Endothelial cell (in vitro differentiated cells): ENCODE measurements at places on chromosomes 5 and 9.

GRCh38 chr9:94010980-94011533 is 55.9 kb upstream of the BARX1 start:
- peaks cover 4% of the 10 kb centered on the region for H3K4me1 ChIP-seq
- H3K4me3 ChIP-seq: no peak overlapping the region

DNA sequence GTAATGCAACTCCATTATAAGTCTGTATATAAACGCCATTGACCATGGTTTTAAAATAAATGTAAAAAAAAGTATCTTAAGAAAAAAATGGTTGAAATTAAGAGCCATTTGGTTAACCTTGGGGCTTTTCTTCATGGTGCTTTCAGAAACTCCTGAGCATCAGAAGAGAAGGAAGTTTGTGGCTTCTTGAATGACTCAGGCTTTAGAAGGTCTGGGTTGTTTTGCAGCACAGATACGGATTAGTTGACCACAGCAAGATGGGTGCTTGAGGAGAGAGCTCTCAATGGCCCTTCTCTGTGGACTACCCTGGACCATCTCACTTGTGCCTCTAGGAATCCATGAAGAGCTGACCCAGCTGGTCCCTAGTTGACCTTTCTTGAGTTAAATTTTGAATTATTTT is 189.5 kb downstream of the TMEM38B start:
- H3K36me3 ChIP-seq: no peaks in the 10 kb centered on the region
- no peak overlapping the region for H3K4me3 ChIP-seq
- H3K4me1 ChIP-seq: peaks cover 29% of the 10 kb centered on the region
- no peak for DNase-seq

GRCh38 chr5:120778491-120779484 is 314.7 kb downstream of the PRR16 start:
- H3K36me3 ChIP-seq: no peaks in the 10 kb centered on the region
- no peak overlapping the region for H3K27ac ChIP-seq
- H3K27me3 ChIP-seq: no peaks in the 10 kb centered on the region
- no peak overlapping the region for H3K4me3 ChIP-seq

- DNase-seq: no peak
- no peaks in the 10 kb centered on the region for H3K4me1 ChIP-seq
- no peak overlapping the region for H3K4me3 ChIP-seq
- H3K27ac ChIP-seq: no peak overlapping the region
- no peaks in the 10 kb centered on the region for H3K36me3 ChIP-seq
Measured at GRCh38 chr5:168260353-168261226, 30.9 kb upstream of the WWC1 start.

DNA sequence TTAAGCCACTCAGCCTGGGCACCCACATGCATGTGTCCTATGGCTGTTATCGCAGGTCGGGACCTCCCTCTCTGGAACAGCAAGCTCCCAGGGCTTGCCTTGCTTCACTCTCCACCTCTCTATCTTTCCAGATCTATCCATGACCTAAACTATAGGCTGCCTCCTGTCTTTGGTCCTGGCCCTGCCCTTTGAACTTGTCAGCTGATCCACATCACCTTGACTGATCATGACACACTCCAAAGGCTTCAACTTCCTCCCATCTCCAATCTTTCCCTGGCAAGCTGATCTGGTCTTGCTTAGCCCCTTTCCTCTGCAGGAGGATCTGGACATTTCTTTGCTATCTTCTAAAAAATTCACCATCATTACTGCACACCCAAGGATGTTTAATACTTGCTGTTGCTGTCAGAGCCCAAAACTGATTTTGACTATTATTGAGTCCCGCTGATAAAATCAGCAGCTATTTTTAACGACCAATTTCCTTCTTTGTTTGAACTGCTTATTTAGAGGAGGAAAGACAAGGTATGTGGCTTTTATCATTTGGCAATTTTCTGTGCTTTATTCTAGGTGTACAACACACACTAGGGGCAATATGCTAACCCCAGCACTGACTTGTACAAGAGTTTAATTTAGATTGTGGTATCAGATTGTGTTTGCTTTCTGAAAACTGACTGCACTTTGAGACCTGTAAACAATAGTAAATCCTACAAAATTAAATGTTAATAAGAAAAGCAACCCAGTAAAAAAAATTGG is 33.5 kb downstream of the CARTPT start:
- H3K27ac ChIP-seq: no peak overlapping the region
- H3K4me1 ChIP-seq: peaks cover 17% of the 10 kb centered on the region
- peaks cover 10% of the 10 kb centered on the region for H3K27me3 ChIP-seq
- no peak overlapping the region for H3K4me3 ChIP-seq
- H3K36me3 ChIP-seq: no peaks in the 10 kb centered on the region

DNA sequence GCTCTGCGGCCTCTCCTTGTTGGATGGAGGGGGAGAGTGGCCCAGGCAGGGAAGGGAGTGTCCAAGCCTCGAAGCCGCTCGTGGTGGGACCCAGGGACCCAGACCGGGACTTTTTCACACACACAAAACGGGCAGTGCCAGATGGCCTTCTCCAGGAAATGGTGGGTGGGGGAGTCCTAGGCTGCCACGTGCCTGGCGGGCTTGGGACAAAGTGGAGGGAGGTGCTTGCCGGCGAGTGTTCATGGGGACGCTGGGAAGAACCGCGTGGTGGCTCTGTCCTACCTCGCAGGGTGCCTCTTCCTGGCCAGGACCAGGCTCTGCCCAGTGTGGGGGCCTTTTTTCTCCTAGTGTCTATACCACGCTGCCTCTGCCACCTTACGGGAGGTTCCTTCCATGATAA is 155.0 kb upstream of the COL5A1 start:
- H3K36me3 ChIP-seq: no peaks in the 10 kb centered on the region
- no peak overlapping the region for H3K4me3 ChIP-seq
- H3K27me3 ChIP-seq: no peaks in the 10 kb centered on the region

DNA sequence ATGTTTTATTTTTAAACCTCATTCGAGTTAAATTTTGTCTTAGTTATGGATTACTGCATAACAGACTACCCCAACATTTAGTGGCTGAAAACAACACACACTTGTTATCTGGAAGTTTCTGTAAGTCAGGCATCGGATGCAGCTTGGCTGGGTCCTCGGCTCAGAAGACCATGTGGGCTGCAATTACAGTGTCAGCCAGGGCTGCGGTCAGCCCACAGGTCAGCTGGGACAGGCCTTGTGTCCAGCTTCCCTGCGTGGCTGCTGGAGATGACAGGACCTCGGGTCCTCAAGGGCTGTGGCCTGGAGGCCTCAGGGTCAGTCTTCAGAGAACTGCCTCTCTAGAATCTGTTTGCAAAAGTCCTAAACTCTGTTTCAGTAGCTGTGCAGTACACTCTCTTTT is 219.0 kb upstream of the IRX1 start:
- DNase-seq: no peak
- H3K27me3 ChIP-seq: peaks cover 6% of the 10 kb centered on the region
- no peak overlapping the region for H3K27ac ChIP-seq
- peaks cover 9% of the 10 kb centered on the region for H3K36me3 ChIP-seq
- no peak overlapping the region for H3K4me3 ChIP-seq

DNA sequence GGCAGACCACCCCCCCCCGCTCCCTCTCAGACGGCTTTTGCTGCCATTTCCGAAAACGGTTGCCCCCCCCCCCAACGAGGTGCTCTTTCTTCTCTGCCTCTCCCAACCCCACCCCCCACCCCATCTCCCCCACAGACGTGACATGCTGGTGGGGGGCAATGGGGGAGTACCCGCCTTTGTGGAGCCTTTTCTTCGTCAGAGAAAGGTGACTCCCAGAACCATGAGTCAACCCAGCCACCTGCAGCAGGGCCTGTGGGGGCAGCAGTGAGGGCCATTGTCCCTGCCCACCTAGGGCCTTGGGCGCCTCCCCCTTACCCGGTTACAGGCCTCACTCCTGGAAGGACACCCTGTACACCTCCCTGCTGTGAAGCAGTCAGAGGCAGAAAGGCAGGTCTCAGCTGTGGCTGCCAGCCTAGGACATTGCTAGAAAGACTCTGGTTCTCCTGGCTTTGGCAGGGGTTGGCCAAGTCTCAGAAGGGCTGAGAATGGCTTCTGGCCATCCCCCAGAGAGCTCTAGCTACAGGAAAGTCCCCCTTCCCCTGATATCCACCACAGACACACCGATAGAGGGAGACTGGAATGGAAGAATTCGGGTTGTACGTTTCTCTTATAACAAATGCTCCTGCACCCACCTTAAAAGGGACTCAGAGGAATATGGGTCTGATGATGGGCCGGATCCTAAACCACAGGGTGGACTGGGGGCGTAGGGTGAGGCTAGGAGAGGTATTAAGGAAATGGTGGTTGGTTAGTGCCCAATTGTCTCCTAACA is 2.2 kb downstream of the DNAJB5 start:
- peak overlapping the region; percentile 10 for H3K27ac ChIP-seq
- peaks cover 23% of the 10 kb centered on the region for H3K36me3 ChIP-seq
- no peak overlapping the region for H3K4me3 ChIP-seq

DNA sequence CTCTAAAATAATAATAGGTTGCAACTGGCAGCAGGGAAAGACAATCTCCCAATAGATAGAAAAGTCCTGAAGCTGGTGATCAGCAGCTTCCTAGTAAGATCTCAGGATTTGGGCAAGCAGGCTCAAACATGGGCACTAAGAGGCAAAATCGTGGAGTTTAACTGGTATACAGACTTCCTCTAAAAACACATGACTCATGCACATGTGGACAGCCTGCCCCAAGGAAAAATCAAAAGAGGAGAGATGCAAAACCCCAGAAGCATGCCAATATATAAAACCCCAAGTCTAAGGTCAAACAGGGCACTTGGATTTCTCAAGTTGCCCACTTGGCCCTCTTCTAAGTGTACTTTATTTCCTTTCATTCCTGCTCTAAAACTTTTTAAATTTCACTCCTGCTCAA is 62.8 kb downstream of the CDKN2A start:
- H3K4me1 ChIP-seq: no peaks in the 10 kb centered on the region
- DNase-seq: no peak
- no peak overlapping the region for H3K27ac ChIP-seq
- no peaks in the 10 kb centered on the region for H3K36me3 ChIP-seq
- H3K27me3 ChIP-seq: peaks cover 2% of the 10 kb centered on the region

DNA sequence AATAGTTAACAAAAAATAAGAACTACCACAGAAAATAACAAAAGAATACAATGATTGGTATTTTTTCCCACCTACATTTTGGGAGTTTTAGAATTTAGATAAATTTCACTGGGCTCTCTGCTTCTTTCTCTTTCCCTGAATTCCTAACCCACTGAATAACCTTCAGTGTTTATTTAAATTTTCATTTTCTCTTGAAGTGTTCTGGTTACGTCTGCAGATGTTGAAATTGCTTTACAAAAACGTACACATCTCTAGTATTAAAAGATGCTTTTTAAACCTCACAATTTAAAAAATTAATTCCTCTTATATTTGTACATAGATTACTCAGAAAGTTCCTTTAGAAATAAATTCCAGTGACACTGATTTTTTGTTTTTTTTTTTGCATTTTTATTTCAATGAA is 158.7 kb upstream of the TUT7 start:
- H3K27me3 ChIP-seq: no peaks in the 10 kb centered on the region
- no peak overlapping the region for H3K27ac ChIP-seq
- H3K36me3 ChIP-seq: no peaks in the 10 kb centered on the region
- no peak overlapping the region for H3K4me3 ChIP-seq
- no peak for DNase-seq
